Stimulated activated CD4-positive, alpha-beta T cell treated with anti-CD3 and anti-CD28 coated beads, Interleukin-12 subunit alpha, Interleukin-12 subunit beta, amount 100 ng/mL, for 4 hours (primary cell): ENCODE measurements at places on chromosomes 12 and 14.

- DNase-seq: no peak
Measured at GRCh38 chr14:37695866-37696265, 100.4 kb downstream of the TTC6 start.

DNA sequence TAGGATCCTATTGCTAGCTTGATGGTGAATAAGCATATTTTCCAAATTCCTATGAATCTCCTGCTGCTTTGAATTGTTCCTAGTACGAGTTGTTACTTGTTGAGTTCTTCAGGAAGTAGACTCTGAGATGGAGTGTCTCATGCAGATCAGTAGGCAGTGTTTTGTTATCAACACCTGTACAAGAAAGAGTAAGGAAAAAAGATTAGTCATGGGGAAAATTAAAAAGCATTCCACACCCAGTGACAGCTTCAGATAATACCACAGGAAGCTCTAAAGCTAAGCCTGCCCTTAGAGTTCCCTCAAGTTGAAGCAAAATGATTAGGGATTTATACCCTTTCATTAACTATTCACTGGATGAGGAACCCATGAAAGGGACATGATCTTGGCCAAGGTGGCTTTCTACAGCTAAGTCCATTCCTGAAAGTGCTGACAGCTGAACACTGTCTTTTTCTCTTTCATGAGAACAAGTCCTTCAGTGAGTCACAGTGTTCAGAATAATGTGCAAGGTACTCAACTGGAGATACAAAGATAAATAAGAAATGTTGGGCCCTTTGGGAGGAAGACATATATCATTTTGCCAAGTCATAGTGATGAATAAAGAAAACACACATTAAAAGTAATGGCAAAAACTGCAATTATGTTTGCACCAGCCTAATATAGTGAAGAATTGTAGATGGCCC, 49.1 kb downstream of the CCER1 start:
- DNase-seq: no peak

- no peak for DNase-seq
Measured at GRCh38 chr12:105667973-105668743, 337.7 kb downstream of the C12orf75 start.

- DNase-seq: no peak
Measured at GRCh38 chr14:73091044-73091443, 32.7 kb downstream of the RBM25 start.

DNA sequence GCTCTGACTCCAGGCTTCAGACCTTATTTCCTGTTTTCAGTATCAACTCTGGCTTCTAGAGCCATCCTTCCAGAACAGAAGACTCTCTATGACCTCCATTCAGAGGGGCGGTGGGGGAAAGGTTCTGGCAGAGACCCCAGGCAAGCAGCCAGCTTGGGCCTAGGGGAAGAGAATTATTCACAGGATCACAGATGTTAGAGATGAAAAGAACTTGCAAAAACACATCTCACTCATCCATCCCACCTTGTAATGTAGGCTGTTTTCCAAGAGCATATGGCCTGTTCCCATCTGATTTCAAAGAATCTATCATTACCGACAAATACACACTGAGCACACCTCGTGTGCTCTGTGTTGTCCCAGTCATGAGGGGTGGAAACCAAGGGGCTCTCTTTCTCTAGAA, 131.9 kb downstream of the GRIN2B start:
- no peak for DNase-seq

- DNase-seq: no peak
Measured at GRCh38 chr14:76514213-76514998, 138.5 kb downstream of the ESRRB start.

DNA sequence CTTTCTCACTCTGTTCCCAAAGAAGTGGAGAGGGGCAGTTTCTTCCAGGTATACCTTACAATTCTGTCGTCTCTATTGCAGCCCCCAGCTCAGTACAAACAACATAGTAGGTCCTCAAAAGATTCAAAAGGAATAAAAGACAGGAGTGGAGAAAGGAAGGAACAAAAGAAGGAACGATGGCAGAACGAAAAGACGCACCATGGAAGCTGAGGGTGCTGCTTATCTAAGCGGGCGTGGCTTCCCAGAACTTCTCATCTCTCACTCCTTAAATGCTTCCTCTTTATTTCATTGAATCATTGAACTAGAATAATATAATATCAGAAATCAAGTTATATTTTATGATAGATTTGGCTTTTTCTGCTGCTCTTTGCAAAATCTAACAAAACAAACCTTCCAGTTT, 13.7 kb upstream of the LTA4H start:
- no peak for DNase-seq
